ENCODE measurements at places on chromosomes 6 and 20. TPM values are rescaled to one million over a fixed set of nuclear protein-coding genes. Genes with fewer than 3 reads are reported as not detected.
A peak's percentile ranks its signal among the peaks of the same experiment; 100 is the strongest.

GRCh38 chr20:63741676-63742380 is 2.3 kb downstream of the SLC2A4RG start:
- DNase-seq, result no peak

GRCh38 chr6:137724495-137725211 is 142.4 kb upstream of the TNFAIP3 start:
- peak; percentile 39 for DNase-seq

- DNase-seq, result no peak
Observed at GRCh38 chr20:25549172-25549773, 36.1 kb downstream of the NINL start.

Gene CST2
- not detected for polyA plus RNA-seq

Gene KATNA1
- 30.1 TPM for polyA plus RNA-seq
